Regular cardiac myocyte (primary cell): ENCODE measurements at places on chromosomes 5 and 9. TPM values are rescaled to one million over a fixed set of nuclear protein-coding genes. Genes with fewer than 3 reads are reported as not detected.

SLC25A2 gene
- total RNA-seq, result under 0.01 and 0.19 TPM in 2 replicates

RETREG1 gene
- total RNA-seq, result 0.38 and 1.4 TPM in 2 replicates

ANKDD1B gene
- total RNA-seq, result 0.19 and 0.56 TPM in 2 replicates

SLC34A1 gene
- not detected in 2 replicates for total RNA-seq

CYLC2 gene
- total RNA-seq, result not detected in 2 replicates

ADCY2 gene
- not detected in 2 replicates for total RNA-seq

DRD1 gene
- total RNA-seq, result under 0.01 TPM in 1 of 2 replicates, not detected in the other
